ENCODE measurements at places on chromosomes 6 and 20.
A peak's percentile ranks its signal among the peaks of the same experiment; 100 is the strongest.

- DNase-seq = no peak
These were observed 131.2 kb downstream of the PLEKHG1 start for GRCh38 chr6:150730801-150731457.

DNA sequence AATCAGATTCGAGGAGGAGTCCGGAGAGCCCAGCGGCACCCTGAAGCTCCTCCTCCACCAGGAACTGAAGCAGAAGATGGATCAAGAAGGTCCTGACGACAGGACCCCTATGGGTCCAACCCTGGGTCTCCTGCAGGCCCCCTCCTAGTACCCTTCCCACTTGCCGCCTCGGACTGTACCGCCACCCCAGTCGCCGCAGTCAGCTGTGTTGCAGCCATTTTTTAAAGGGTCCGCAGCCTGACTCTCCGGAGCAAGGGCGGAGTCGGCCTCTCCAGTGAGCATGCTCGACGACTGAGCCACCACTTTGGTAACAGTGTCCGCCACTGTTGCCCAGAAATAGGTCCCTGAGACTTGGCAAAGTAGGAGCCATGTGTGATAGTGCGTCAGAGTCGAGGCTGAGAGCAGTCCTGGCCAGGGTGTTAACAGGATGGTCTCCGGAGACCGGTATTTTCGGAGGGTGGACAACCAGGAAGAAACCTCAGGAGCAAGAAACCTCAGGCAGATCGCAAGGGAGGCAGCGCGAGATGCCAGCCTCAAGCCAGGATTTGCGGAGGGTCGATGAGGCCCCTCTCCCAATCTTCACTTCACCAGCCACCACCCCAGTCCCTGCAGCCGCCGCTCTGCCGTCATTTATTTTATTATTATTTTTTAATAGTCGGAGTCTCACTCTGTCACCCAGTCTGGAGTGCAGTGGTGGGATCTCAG is 294.6 kb upstream of the ZNF337 start:
- no peak for DNase-seq

GRCh38 chr6:9564021-9564420 is 850.9 kb downstream of the TFAP2A start:
- no peak for DNase-seq

DNA sequence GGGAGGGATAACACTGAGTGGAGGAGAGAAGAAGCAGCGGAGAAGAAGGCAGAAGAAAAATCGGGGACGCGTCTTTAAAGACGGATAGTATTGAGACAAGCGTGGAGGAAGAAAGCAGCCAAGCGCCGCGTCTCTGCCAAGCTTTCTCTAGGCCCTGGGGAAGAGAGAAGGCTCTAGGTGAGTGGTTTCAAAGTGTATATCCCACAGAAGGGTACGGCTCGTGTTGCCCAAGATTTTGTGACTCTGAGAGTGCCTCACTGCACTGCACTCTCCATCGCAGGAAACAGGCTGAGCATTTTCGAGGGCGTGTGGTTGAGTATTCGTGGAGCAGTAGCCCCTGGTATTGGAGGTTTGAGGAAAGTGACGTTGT is 185.4 kb downstream of the TRIM27 start:
- DNase-seq = no peak

DNA sequence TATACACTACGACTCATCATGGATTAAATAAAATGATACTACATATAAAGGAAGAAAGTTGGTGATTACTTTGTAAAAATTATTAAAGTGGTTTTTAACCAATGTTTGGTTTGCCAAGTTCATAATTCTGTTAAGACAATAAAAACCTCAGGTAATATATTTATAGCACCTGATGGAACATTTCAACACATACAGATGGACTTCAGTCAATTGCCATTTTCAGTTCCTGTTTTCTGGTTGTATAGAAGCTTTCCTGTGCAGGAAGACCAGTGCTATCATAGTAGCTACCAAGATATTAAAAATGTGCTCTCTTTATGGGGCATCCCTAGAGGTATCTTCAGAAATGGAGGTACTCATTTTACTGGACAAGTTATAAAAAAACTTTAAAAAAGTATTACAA is 1686.4 kb downstream of the GRIK2 start:
- no peak for DNase-seq

- DNase-seq = peak; percentile 88
These were observed 96.8 kb downstream of the ARMC2 start for GRCh38 chr6:108944707-108945680.

DNA sequence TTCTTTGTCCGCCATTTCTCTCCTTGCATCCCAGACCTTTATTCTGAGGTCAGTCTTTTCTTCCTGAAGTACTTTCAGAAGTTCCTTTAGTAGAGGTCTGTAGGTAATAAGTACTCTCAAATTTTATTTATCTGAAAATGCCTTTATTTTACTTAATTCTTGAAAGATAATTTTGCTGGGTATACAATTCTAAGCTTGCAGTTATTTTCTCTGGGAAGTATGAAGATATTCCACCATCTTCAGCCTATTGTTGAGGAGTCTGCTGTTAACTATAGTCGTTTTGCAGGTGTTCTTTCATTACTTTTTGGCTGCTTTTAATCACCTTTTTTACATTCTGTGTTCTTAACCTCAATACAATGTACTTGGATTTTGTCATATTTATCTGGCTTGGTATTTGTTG is 13.5 kb upstream of the FNDC1 start:
- DNase-seq = no peak

GRCh38 chr6:156994215-156995076 is 217.3 kb downstream of the ARID1B start:
- DNase-seq = no peak

- peak; percentile 35 for DNase-seq
These were observed 93.8 kb upstream of the LY86 start for GRCh38 chr6:6494677-6495076.

DNA sequence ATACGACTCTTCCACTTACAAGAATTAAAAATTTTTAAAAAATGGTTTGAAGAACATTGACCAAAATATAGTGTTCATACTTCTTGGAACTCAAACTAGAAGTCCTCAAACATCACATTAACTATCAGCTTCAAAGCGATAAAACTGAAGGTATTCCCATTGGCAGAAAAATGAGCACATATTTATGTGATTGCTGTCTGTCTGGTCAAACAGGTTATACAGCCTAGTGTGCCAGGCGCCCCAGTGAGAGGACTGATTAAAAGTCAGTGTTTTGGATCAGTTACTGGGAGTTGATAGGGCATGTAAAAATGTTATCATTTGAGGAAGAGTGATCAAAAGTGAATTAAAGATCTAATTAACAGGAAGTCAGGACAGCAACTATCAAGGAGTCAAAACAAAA is 738.8 kb downstream of the HDGFL1 start:
- no peak for DNase-seq
